ENCODE measurements at places on chromosomes 16 and 17.

DNA sequence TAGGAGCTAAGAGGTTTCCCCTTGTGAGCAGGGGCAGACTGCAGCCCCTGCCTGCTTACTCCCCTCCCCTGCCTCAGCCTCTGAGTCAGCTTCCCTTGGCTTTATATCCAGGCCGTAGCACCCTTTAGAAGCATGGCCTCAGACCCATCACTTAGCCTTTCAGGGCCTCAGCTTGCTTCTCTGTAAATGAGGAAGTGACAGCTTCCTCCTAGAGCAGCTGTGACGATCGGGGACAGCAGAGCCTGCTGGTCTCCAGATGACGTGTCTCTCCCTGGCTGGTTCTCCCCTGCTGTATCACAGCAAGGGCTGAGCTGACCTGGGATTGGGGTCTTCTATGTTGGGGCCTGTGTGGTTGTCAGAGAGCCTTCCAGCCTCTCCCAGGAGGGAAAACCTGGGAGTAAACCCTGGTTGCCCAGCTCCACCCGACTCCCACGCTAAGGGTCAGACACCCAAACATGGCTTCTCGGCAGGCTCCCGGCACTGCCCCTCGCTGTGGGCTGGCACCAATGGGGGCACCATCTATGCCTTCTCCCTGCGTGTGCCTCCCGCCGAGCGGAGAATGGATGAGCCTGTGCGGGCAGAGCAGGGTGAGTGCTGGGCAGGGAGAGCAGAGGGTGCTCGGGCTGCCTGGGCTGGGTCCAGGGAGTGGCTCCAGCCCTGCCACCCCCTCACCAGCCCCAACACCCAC is 16.3 kb upstream of the MYO15B start:
- no peak for DNase-seq

- no peak for DNase-seq
Measured at GRCh38 chr16:9953908-9954570, 228.2 kb downstream of the GRIN2A start.

DNA sequence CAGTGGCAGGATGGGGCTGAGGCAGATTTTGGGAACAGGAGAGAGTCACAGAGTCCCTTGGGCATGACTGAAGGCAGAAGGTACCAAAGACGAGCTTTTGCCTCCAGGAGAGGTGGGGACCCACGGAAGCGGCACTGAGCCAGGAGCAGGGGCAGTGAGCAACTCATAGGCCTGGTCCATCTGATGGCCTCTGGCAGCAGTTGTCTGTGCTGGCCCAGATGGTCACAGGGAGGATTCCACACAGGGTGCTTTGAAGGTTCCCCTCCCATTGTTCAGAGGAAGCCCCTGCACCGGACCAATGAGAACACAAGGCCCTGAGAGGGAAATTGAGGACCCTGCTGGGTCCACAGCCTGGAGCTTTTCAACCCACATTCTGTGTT is 360.3 kb upstream of the TNRC6C start:
- no peak for DNase-seq

- DNase-seq = no peak
Measured at GRCh38 chr17:41254861-41255260, 323 bp upstream of the KRTAP9-9 start.

DNA sequence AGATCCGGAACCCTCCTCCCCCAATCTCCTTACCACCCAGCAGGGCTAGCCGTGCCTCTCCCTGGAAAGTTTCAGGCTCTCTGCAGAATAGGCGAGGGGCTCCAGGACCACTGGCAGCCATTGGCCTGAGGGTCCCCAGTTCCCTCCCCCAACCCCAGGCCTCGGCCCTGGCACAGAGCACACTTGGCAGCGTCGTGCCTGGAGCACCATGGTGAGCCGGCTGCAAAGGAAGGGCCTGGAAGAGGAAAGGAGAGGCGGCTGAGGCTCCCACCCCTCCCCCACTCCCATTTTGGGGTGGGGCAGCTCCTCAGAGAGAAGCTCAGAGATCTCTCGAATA is 369 bp upstream of the BTBD17 start:
- DNase-seq = no peak

DNA sequence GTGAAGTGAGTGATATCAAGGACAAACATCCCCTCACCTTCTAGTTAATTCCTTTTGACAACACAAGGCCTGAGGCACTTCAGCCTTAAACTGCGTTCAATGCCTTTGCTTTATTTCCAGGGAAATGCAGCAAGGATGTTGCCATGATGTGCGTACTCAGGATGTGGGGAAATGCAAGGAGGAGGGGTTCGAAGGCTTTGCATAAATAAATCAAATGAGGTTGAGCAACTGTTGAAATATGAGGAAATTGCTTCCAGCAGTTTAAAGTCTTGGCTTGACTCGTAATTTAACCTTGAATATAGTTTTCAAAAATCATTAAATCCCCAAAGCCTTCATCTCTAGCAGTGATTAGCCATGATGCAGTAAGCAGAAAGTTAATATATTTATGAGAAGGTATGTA is 81.8 kb upstream of the CCL2 start:
- DNase-seq = no peak

DNA sequence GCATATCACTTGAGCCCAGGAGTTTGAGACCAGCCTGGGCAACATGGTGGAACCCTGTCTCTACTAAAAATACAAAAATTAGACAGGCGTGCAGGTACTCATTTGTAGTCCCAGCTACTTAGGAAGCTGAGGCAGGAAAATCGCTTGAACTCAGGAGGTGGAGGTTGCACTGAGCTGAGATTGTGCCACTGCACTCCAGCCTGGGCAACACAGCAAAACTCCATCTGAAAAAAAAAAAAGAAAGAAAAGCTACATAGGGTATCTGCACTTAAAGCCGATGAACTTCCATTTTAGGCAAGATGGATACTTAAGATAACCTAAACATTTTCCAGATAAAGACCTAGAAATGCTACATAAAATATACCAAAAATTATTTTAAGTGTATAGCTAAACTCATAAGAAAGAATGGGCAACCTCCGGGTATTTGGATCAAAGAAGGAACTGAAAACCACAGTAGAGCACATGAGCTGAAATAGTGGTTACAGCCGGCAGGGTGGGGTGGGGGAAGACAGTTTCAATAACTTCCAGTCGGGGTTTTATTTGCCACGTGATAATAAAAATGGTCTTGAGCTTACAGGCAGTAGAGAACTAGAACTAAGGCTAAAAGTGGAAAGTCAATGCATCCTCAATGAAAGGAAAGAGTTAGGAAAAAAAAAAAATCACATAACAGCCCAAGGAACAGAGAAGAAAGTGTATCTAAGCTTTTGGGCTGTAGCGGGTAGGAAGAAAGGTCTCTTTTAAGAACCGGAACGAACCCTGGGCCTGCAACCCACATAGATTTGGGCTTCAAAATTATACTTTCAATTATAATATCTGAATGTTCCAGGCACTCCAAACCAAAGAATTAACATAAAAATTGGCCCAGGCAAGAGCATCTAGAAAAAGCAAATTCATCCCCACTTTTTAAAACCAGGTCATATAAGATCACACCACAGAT is 53.1 kb downstream of the CFDP1 start:
- no peak for DNase-seq

DNA sequence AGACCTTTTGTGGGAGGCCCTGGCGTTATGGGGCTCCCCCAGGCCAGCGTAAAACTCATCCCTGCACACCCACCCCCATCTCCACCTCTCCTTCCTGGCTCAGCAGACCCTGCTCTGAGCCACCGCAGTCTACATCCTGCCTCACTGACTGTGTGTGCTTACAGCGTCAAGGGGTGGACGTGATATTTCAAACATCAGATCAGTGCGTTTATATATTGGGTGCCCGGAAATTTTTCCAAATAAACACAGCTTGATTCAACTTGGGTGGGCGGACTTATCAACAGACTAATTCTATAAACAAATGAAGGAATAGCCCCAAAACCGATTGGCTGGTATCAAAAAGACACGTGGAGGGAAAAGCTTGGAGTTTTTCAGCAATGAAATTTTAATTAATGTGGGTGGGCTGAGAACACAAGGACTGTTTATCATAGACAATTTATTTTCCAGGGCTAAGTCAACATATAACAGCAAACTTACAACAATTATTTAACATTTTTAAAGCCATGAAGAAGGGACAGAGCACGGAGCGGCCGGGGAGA is at the start of gene FOXL1:
Gene FOXL1, plus strand, starts transcription at position 489 of the 539 bp plus-strand sequence. CDS start 175 bp downstream, outside the sequence.
- DNase-seq = peak; percentile 92

GRCh38 chr17:58308173-58308984 is 20.2 kb downstream of the TSPOAP1 start:
- no peak for DNase-seq

- DNase-seq = no peak
Measured at GRCh38 chr16:76276745-76277438, at the start of gene CNTNAP4. Gene CNTNAP4 (plus strand): TSS chr16:76277401. CDS start chr16:76277663, 262 bp downstream.

DNA sequence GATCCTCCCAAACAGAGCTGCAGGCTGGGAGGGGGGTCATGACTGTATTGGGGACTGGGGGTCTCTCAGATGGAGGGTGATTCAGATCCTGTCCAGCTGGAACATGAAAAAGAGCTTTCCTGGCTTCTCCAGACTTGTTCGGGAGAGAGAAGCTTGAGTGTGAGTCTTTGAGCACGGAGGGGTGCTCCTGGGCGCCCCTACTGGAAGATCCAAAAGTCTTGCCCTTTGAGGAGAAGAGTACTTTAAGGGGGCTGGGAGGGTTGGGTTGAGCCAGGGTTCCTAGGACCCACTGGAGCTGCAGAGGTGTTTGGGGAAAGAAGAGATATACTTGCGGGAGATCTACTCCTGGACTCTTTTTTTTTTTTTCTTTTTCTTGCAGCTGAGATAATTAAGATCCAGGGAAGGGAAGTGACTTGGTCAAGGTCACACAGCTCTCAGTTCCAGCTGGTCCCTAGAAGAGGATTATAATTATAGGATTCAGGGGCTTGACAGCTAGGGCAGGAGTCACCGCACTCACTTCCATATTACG is 8.4 kb downstream of the RARA start:
- peak; percentile 76 for DNase-seq

- no peak for DNase-seq
Measured at GRCh38 chr17:51231999-51232398, 27.9 kb downstream of the MBTD1 start.

All from astrocyte of the spinal cord (primary cell).